ENCODE measurements at places on chromosomes 6 and 20. TPM values are rescaled to one million over a fixed set of nuclear protein-coding genes. Genes with fewer than 3 reads are reported as not detected.

BPIFB1 gene
- not detected for total RNA-seq

- DNase-seq, result no peak
Observed at GRCh38 chr6:43951756-43952675, 175.2 kb downstream of the MRPL14 start.

MOXD1 gene
- 17.2 TPM for total RNA-seq

- no peak for DNase-seq
Observed at GRCh38 chr6:129215916-129216520, 333.1 kb downstream of the LAMA2 start.

DNA sequence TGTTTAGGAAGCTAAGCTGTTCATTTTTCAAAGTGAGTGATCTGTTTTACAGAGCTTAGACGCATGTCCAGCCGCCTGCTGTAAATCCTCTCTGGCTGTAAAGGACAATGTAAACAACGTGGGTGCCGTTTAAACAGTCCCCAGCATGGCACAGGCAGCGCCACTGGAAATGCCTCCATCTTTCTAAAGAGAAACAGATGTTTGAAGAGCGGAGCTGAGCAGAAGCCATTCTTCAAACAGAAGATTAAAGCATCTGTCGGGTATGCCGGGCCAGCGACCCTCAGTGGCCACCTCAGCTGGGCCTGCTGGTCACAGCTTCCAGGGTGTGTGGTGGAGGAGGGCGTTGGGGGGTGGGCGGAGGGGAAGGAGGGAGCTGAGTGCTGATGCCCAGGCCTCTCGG is 138.6 kb downstream of the ERMARD start:
- DNase-seq, result no peak

MYMX gene
- not detected for total RNA-seq

GDAP1L1 gene
- total RNA-seq, result 0.43 TPM

SIRPG gene
- not detected for total RNA-seq

KCNQ2 gene
- total RNA-seq, result 6.2 TPM

GRCh38 chr6:134555672-134556071 is 237.8 kb upstream of the SGK1 start:
- no peak for DNase-seq

- peak; percentile 95 for DNase-seq
Observed at GRCh38 chr6:21022343-21023107, 488.3 kb downstream of the CDKAL1 start.

PLEKHG1 gene
- 5.5 TPM for total RNA-seq

- peak; percentile 49 for DNase-seq
Observed at GRCh38 chr20:309306-309840, 12.0 kb downstream of the ZCCHC3 start.

ULBP2 gene
- 0.37 TPM for total RNA-seq

DNA sequence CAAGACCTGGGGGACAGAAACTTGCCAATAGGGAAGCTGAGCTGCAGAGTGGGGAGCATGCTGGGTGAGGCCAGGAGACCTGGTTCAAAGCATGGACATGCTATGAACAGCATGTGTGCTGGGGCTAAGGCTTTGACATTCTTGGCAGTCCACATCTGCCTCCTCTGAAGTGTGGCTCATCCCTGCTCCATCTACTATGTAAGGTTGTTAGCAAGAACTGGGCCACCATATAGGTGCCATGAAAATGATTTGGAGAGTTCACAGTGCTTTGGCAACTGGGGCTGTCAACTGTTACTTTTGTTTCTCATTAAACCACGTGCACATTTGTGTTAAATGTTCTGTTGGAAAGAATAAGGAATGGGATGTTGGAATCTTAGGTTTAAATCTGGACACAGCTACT is 311.1 kb downstream of the CDC5L start:
- DNase-seq, result no peak

DNA sequence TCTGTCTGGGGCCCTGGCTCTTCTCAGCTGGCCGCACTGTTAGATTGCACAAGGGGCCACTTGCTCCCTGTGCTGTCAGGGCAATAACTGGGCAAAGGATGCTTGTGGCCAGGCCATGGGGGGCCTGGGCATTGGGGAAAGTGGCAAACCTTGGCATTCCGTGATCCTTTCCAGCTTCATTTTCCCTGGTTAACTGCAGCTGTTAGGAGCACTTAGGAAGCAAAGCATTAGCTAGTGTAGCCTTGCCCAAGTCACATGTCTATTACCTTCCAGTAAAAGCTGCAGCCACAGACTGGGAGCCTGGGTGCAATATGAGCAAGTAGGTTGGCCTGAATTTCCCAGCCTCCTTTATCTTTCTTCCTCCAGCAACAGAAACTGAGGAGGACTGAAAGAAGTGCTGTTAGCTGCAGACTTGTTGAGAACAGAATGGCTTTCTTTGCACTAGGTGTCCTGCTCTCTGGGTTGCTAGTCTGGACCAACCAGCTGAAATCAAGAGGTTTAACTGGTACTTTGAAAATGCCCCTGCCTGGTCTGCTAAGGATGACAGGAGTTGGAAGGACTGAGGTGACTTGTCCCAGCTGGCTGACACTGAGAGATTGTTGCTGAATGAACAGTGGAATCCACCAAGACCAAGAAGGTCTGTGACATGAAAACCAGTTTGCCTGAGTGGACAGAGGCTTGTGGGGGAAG is 312.3 kb upstream of the SUPT3H start:
- no peak for DNase-seq

GRCh38 chr20:43853174-43853803 is 61.4 kb upstream of the TOX2 start:
- DNase-seq, result no peak

DNA sequence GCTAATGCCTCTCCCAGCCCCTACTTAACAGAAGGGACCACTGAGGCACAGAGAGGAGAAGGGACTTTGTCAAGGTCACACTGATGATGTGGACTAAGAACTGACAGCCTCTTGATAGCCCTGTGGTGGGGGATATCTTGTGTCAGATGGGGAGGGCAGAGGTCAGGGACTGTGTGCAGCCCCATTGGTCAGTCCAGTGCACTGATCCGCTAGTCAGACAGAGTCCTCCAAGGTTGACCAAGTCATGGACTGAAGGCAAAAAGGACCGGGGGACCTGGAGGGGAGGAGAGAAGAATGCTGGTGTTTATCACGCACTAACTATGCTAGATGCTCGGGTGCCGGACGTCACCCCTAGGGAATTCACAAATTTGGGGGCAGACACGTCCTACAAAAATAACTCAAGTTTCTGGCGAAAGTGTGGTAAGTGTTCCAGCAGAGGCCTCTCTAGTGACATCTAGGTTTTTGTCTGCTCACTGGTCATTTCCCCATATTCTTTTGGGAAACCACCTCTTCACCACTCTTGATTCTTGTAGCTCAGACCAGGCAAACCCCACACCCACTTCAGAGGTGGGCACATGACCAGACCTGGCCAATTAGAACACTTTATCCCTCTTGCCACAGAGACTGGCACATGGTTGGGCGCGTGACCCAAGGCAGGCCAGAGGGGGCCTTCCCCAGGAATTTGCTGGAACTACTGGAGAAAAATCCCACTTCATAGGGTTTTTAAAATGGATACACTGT is 21.0 kb downstream of the TCF15 start:
- DNase-seq, result peak; percentile 45

GRCh38 chr20:23214903-23215302 is 128.8 kb upstream of the CD93 start:
- no peak for DNase-seq
